ENCODE measurements at places on chromosomes 7 and 10. TPM values are rescaled to one million over a fixed set of nuclear protein-coding genes. Genes with fewer than 3 reads are reported as not detected.

GRCh38 chr7:128005117-128005516, 26.1 kb downstream of the LRRC4 start:
- peaks cover 13% of the 10 kb centered on the region for H3K4me1 ChIP-seq
- no peak overlapping the region for H3K4me3 ChIP-seq
- H3K27ac ChIP-seq = no peak overlapping the region
- H3K27me3 ChIP-seq = no peaks in the 10 kb centered on the region

The SNX10 gene
- total RNA-seq = 17.0 TPM

DNA sequence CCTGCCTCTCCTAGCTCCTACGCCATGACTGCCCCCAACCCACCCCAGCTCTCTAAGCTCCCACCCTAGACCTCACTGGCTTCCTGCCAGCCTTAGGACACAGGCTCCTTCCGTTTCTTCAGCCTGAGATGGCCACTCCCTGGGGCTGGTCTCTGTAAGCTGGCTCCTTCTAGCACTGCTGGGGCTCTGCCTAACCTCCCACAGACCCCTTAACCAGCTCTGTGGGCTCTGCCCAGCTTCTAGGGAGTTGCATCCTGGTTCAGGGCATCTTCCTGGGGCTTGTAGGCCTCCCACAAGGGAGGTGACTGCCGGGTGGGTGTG, 478.6 kb upstream of the KLF6 start:
- peaks cover 12% of the 10 kb centered on the region for H3K4me1 ChIP-seq
- DNase-seq = no peak
- no peak overlapping the region for H3K27ac ChIP-seq
- H3K36me3 ChIP-seq = no peaks in the 10 kb centered on the region
- H3K27me3 ChIP-seq = no peaks in the 10 kb centered on the region

DNA sequence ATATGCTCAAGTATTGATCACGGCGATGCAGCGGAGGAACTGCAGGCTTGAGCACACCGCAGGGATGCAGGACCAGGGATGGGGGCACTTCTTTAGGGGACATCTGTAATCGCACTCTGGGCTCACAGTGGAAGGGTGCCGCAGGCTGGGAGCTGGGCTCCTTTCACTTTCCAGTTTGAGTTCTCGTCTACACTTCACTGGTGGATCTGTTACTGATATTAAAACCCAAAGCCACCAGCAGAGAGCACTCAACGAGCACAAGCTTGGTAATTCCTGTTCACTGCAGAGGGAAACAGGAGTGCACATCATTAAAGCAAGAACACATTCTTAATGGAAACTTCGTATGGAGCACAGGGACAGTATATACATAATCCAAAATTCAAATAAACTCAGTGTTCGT, 91.3 kb downstream of the PARD3 start:
- H3K4me1 ChIP-seq = no peaks in the 10 kb centered on the region
- H3K27me3 ChIP-seq = no peaks in the 10 kb centered on the region
- H3K36me3 ChIP-seq = no peaks in the 10 kb centered on the region
- H3K4me3 ChIP-seq = no peak overlapping the region
- DNase-seq = peak; percentile 13

DNA sequence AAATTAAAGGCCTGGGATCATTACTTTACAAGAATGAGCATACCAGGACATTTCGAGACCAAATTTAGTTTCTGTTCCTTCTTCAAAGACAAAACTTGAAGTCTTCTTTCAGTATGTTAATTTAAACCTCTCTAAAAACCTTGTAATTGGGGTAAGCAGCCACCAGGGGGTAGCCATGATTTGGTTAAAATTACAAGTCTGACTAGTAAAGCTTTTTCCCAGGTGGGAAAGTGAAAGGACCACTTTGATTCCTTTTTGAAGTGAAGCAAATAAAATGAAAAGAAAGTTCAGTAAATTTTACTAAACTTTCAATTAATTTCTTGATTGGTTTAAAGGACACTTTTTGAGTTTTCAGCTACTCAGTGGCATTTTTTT, 294.3 kb downstream of the BBS9 start:
- DNase-seq = peak; percentile 39
- no peaks in the 10 kb centered on the region for H3K4me1 ChIP-seq
- H3K27ac ChIP-seq = no peak overlapping the region
- H3K27me3 ChIP-seq = no peaks in the 10 kb centered on the region
- no peak overlapping the region for H3K4me3 ChIP-seq
- H3K36me3 ChIP-seq = no peaks in the 10 kb centered on the region

The ZNF727 gene
- total RNA-seq = 0.44 TPM

- peak overlapping the region; percentile 85 for H3K27ac ChIP-seq
- peaks cover 5% of the 10 kb centered on the region for H3K4me1 ChIP-seq
- no peaks in the 10 kb centered on the region for H3K36me3 ChIP-seq
- H3K4me3 ChIP-seq = peak overlapping the region; percentile 77
These were observed 122.7 kb upstream of the PRSS1 start for GRCh38 chr7:142626420-142627035.

DNA sequence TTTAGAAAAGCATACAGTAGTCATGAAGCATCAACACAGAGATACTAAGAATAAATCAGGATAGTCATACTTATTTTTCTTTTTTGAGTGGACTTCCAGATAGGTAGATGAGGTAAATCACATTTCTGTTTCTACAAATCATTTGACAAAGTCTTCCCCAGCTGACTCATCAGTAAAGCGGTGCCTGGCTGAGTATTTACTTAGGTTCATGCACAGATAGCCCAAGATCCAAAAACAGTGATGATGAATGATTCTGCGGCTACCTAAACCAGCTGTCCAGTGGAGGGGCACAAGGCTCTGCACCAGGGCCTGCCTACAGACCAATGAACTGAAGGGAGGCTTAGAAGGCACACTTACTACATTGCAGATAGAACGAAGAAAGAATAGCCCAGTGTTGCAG, 113.1 kb downstream of the PARP12 start:
- H3K4me3 ChIP-seq = no peak overlapping the region
- no peak overlapping the region for H3K27ac ChIP-seq
- H3K27me3 ChIP-seq = no peaks in the 10 kb centered on the region
- no peaks in the 10 kb centered on the region for H3K36me3 ChIP-seq

The KNDC1 gene
- total RNA-seq = not detected

Measured in activated naive CD4-positive, alpha-beta T cell treated with anti-CD3 and anti-CD28 coated beads for 36 hours (primary cell).